Stimulated activated CD8-positive, alpha-beta memory T cell treated with anti-CD3 and anti-CD28 coated beads, Interleukin-15, amount 100 ng/mL, for 1 hour (primary cell): ENCODE measurements at places on chromosomes 5 and 9.

DNA sequence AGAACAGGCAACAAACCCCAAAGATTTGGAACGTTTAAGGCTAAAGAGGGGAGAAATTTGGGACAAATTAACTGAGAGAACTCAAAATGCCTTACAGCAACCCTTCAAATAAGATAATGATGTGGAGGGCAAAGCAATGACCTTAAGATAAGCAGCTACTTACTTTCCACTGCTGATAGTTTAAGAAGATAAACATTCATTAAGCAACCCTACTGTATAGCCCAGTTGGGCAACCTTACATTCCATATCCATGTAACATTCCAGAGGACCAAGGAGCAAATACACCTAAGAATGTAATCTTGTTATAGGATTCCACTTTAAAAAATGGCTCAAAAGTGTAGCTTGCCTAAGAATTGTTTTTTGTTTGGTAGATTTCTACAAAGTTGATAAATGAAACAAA, 14.8 kb downstream of the ETF1 start:
- DNase-seq, result no peak

DNA sequence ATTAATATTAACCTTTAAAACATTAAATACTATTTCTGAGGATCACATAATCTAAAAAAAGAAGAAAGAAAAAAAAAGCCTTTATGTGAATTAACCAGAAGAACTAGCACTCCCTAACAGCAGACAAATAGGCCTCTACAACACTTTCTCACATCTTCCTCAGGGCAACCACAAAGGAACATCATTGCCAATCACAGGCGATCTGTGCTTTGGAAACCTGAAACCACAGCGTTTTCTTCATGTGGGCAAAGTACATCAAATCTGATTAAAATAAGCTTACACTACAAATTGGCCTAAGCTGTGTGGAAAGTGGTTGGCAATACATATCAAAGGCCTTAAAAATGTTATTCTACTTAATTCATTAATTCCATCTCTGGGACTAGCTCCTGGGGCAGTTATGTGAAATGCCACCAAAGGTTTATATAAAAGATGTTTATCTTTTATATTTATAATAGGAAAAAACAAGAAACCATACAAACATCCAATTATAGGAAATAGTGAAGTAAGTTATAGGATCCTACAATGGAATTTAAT, 184.8 kb upstream of the TBCA start:
- no peak for DNase-seq

DNA sequence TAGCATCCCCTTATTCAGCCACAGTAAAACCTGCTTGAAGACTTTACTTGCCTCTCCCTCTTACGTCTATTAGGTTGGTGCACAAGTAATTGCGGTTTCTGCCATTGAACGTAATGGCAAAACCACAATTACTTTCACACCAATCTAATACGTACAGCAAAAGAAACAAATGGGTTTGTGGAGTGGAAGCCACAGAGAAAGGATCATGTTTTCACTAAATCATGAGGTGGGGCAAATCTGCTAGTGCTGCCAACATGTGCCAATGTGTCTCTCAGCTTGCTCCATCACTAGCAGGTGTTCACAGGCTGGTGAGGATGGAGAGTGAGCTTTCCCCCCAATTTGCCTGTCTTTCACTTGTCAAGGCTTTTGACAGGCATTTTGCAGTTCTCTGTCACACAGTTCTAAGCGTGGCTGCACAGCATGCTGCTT, 15.9 kb downstream of the DMAC1 start:
- no peak for DNase-seq

DNA sequence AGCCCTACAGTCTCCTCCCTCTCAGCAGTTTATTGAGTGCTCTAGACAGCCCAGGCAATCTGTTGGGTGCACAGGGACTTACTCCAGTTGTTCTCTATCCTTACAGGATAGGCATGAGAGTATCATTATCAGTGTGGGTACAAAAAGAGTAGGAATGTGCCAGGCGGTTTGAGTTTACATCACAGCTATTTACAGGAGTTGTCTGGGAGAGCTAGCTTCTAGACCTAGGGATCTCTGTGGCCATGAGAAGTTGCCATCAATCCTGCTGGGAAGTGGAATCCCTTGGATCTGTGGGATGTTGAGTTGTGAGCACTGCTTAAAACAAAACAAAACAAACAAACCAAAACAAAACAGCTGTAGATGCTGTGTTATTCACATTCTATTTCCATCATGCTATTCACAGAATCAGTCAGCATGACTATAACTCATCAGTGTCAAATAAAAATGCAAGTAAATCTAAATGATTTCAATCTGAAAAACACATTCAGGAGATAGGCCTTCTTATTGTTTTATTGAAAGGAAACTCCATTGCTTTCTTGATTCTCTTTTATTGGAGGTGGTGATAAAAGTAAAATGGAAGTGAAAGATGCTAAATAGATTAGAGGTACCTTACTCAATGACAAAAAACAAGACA, 552.4 kb upstream of the ZNF608 start:
- DNase-seq, result no peak

GRCh38 chr5:116037236-116037822, 5.1 kb downstream of the ARL14EPL start:
- no peak for DNase-seq

- DNase-seq, result no peak
Measured at GRCh38 chr5:149804478-149805450, 74.7 kb downstream of the PPARGC1B start.

GRCh38 chr5:55517804-55518203, 17.0 kb downstream of the PLPP1 start:
- no peak for DNase-seq
